ENCODE measurements at places on chromosomes 5 and 9.
A peak's percentile ranks its signal among the peaks of the same experiment; 100 is the strongest.

DNA sequence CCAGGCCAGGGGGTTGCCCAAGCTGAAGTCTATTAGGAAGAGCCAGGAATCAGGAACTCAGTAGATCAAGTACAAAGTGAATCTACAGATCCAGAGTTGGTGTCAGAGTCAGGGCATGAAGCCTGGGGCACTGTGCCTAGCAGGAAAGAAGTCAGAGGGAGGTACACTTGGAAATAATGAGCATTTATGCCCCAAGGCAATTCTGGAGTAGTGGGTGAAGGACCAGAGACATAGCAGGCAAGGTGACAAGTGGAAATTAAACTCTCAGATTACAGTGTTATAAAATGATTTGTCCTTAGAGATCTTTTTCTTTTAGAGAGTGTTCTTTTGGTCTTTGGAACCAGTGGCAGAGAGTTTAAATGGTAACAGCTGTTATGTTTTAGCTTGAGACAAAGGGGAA, 138.0 kb downstream of the ADAMTSL1 start:
- DNase-seq, result no peak

DNA sequence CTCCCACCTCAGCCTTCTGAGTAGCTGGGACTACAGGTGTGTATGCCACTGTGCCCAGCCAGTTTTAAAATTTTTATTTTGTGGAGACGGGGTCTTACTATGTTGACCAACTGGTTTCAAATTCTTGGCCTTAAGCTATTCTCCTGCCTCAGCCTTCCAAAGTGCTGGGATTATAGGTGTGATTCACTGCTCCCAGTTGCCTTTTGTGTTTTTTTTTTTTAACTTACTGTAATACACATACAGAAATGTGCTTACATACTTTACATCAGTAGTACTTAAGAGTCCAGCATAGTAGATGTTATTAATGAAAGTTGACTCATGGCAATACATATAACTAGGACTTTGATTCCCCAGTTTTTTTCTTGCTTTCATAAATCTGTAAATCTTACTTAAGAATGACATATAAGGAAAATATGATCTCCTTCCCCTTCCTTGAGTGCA, 4.7 kb downstream of the MAN2A1 start:
- no peak for DNase-seq

- DNase-seq, result peak; percentile 34
These were observed 56.7 kb downstream of the AOPEP start for GRCh38 chr9:94783102-94783682.

GRCh38 chr9:3863111-3863528, 337.3 kb upstream of the RFX3 start:
- DNase-seq, result no peak

GRCh38 chr9:94168203-94169000, 84.1 kb downstream of the PTPDC1 start:
- DNase-seq, result no peak

GRCh38 chr9:125551781-125552180, 155.2 kb downstream of the MAPKAP1 start:
- DNase-seq, result no peak

GRCh38 chr5:61496446-61496845, 164.4 kb downstream of the ZSWIM6 start:
- no peak for DNase-seq

DNA sequence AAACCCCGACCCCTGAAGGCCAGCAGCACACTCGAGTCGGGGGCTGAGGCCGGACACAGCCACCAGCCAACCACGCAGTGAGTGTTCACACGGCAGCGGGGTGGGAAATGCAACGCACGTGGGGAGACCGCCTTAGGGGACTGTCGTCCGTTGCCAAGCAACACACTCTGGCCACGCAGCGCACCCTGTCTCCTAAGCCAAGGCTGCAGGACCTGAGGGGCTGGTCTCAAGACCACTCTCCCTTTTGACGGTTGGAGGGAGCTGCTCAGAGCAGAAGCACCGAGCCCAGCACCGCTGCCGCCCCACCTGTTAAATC, 7.5 kb downstream of the BRD9 start:
- DNase-seq, result no peak

DNA sequence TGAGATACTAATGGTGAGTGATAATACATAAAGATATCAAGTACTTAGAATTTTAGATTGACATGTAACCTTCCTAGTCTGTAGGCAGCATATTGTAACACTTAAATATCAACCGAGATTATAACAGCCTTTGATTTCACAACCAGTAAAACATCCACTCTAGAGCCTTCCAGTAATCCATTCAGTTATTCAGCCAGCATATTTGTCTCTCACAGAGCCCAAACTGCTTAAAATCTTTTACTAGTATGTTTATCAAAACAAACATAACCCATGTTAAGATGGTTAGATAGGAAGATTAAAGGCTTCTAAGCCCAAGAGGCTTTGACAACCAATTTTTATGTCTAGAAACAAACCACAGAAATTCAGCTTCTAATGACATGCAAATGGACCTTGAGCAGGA, 177.9 kb upstream of the FST start:
- DNase-seq, result no peak

- DNase-seq, result no peak
These were observed 2.6 kb downstream of the PRLR start for GRCh38 chr5:35227720-35228119.
